Thoracic aorta (tissue), 2 donors: ENCODE measurements at places on chromosomes 5 and 9. TPM values are rescaled to one million over a fixed set of nuclear protein-coding genes. Genes with fewer than 3 reads are reported as not detected.

DNA sequence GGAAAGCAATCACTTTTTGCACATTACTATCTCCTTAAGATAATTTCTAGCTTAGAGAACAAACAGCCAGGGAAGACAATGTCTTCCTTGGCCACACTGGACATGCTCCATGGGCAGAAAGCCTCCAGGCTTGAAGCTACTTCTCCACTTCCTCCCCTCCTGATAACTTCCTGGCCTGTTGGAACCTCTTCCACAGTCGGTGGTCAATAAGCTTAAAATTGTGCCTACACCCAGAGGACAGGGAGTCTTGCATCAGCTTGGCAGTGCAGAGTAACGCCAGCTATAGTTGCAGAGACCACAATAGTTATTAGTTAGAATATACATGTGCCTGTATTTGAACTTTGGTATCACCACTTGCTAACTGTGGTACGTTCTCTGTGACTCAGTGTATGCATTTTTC is 58.1 kb upstream of the ABCA1 start:
- no peak for DNase-seq

POU5F2 gene
- total RNA-seq, result 4.6 TPM

DMRT3 gene
- 0.28 TPM for total RNA-seq

JADE2 gene
- total RNA-seq, result 81.3 TPM

DNA sequence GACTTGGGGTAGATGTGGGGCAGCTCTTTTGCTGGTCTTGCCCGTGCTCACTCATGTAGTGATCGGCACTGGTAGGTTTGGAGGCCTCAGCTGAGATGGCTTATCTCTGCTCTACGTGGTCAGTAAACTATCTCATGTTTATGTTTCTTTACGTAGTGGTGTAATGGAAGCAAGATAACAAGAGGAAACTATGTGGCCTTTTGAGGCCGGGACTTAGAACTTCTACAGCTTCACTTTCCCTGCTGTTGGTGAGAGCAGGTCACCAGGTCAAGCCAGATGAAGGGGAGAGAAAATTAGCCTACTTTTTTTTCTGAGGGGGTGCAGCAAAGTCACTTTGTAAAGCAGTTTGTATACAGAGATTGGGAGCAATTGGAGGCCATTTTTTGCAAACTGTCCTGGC is 8.5 kb downstream of the FOCAD start:
- no peak for DNase-seq

- no peak for DNase-seq
Measured at GRCh38 chr5:151697452-151697851, 10.7 kb upstream of the SPARC start.

ADAMTS2 gene
- total RNA-seq, result 60.7 TPM

- DNase-seq, result no peak
Measured at GRCh38 chr9:96482476-96482875, 32.5 kb downstream of the HABP4 start.

NTRK2 gene
- 27.9 TPM for total RNA-seq

- DNase-seq, result no peak
Measured at GRCh38 chr9:70683841-70684240, 269.4 kb upstream of the KLF9 start.

- DNase-seq, result no peak
Measured at GRCh38 chr9:135968601-135969000, 7.4 kb upstream of the UBAC1 start.

- no peak for DNase-seq
Measured at GRCh38 chr5:4758996-4759395, 381.1 kb upstream of the ADAMTS16 start.

GRCh38 chr5:5321137-5321536 is 101.3 kb upstream of the ICE1 start:
- no peak for DNase-seq

DNA sequence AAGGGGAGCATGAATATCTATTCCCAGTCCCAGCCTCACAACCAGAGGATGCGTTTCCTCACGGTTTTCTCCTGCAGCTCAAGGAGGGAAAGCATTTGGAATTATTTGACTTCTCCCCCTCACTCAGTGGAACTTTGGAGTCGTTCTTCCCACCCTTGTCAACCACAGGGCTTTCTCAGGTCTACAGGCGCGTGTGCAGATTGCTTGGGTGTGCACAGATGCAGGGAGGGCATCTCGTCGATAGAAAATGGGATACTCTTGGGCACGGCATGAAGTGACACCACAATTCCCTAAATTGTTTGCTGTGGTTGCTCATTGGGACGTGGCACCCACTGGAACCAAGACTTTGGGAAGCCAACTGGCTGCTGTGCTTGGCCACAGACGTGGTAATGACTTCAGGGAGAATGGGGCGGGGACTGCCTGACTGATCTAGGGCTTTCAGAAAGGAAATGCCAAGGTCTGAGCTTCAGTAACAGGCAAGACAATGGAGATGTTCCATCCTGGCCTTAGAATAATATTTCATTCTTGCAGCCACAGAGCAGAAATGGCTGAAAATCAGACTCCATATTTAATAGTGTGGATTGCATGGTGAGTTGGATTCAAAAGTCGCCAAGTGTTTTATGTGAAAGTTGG is 12.2 kb upstream of the OBP2B start:
- DNase-seq, result no peak

- no peak for DNase-seq
Measured at GRCh38 chr5:16446993-16447392, 18.6 kb downstream of the ZNF622 start.

DNA sequence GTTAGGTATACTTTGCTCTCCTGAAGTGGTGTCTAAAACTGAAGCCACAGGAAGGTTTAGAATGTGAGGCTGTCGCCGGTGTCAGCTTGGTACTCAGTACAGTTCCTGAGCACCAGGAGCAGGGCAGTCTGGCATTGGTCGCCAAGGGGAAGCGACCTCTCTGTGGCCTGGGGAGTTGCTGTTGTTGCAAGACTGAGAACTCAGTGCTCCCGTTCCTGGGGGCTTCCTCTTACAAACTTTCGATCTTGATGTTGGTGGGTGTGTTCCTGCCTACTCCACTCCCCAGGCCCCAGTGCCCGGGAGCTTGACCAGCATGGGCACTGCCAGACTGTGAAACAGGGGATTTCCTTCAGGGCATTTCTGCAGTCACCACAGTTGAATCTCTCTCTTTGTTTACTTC is 52.4 kb upstream of the PPARGC1B start:
- DNase-seq, result no peak

DNA sequence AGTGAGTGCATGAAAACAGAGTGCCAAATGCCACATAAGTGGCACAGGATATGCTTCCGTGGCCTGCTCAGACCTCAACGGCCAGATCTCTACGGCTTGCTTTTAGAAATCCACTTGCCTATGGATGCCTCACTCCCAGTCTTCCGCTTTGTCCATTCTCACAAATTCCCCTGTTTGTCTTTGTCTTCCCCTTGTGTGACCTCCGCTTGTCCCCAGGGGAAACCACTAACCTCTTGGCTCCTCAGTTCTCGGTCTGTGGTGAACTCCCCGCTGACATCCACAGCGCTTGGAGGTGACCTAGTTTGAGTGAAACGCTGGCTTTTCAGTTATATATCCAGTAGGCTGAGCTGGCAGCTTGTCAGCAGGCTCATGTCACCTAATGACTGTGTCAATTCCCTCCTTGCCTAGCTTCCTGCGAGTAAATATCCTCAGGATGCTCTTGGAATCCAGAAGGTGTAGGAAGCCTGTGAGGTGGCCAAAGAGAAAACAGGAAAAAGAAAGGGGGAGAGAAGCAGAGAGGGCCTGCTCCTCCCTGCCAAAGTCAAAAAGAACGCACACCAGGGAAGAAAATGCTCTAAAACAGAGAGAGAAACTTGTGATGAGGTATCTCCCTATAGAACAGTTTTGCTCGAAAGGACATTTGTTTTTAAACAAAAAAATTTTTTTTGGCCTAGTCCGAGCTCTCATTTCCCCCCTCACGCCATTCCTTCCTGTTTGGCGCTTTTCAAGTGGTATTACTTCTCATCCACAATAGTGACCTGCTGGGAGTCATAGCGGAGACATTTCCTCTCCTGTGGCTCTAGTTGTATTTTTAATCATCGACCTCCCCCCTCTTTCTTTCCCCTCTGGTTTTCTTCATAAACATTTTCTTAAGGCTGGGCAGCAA is 101.6 kb upstream of the SPRY4 start:
- DNase-seq, result no peak
